ENCODE measurements at places on chromosomes 4 and X.

GRCh38 chrX:4547213-4547836 lies 833.9 kb upstream of the PRKX start:
- DNase-seq: no peak

GRCh38 chr4:106775636-106776035 lies 260.5 kb downstream of the DKK2 start:
- DNase-seq: no peak

- no peak for DNase-seq
Measured at GRCh38 chr4:181046809-181047208, 1196.4 kb upstream of the TENM3 start.

DNA sequence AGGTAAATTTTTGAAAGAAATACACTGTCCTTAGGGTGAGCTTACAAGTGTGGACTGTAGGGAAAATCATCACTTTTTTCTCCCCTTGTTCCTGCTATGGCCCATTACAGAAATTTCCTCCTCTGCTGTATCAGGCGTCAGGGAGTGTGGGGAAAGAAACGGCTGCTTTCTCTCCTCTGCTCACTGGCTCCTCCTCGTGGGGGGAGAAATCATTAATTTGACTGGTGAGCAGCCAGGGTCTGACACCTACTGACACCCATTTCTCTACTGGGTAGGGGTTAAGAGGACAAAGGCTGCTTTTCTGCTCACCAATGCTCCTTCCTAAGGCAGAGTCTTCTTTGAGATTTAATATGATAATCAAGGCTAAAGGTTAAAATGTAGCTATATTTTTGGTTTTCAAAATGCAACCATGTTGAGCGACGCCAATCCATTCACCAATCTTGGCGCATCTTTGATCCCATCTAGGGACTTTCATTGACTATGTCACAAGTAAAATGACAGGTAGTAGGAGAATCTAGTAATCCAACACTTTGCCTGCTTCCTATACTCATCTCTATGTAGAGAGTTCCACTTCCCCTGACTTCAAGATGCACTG lies 25.1 kb downstream of the SETD7 start:
- no peak for DNase-seq

DNA sequence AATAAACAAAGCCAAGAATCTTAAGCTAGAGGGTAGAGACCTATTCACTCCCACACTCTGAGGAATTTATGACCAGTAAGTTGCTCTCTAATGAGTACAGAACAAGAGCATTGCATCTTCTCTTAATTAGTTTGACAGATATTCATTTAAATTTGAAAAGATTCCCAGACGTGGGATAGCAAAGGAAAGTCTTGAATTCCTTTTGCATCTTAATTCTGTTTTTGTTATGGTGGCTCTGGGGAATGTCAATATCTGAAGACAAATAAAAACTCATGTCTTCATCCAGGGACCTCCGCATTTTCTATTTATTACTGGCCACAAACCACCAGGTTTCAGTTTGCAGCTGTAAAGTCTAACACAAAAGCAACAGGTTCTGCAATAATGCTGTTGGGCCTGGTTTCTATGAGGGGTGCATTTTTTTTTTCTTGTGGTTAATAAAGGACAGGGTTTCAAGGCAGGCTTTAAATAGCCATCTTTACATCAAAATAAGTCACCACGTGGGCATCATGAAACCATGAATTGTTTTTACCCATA lies 172.3 kb downstream of the SHROOM3 start:
- DNase-seq: no peak

GRCh38 chr4:22686141-22686540 lies 6.6 kb upstream of the GBA3 start:
- DNase-seq: no peak

- no peak for DNase-seq
Measured at GRCh38 chr4:158807691-158808090, 38.9 kb downstream of the FNIP2 start.

GRCh38 chr4:38866973-38867477 lies 581 bp upstream of the FAM114A1 start:
- DNase-seq: no peak

DNA sequence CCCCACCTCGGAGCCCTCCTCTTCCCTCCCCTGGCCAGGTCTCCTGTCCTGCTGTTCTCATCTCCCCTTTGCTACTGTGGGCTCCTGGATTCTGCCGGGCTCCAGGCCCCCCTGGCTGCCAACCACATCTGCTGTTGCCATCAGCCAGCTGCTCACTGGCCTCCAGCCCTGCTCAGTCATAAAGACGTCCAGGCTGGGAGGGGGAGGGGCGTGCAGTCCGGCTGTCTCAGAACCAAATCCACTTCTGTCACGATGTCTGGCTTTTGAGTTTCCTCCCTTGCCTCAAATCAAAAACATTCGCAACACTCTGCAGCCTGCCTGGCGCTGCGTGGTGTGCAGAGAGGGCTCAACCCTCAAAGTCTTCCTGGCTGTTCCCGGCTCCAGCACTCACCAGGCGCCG lies 7.1 kb downstream of the RASL11B start:
- no peak for DNase-seq

DNA sequence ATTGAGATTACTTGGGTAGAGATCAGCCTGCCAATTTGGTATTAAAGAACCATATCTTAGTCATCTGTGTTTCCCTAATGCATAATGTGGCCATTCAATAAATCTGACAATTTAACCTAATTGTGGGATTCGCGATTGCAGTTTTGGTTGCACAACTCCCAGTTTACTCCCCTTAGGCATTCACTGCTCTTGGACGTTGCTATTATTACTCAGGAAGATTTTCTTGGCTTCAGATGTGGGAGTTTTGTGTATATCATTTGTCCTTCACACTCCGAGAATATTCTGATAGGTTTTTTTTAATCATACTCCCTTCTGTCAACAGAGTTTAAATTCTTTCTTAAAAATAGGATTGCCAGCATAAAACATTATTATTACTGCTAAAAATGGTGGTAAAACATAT lies 22.0 kb upstream of the TRPC3 start:
- no peak for DNase-seq

DNA sequence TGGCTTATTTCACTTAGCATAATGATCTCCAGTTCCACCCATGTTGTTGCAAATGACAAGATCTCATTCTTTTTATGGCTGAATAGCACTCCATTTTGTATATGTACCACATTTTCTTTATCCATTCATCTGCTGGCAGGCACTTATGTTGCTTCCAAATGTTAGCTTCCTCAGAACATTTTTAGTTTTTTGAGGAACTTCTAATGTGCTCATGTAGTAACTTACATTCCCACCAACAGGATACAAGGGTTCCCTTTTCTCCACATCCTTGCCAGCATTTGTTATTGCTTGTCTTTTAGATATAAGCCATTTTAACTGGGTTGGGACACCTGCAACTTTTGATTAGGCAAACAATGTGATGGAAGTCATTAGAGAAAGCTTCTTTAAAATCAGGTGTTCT lies 454.2 kb downstream of the NLGN4X start:
- no peak for DNase-seq

GRCh38 chrX:149467461-149467860 lies 37.6 kb downstream of the IDS start:
- DNase-seq: no peak

GRCh38 chrX:53305219-53305995 lies 24.0 kb upstream of the IQSEC2 start:
- DNase-seq: no peak

DNA sequence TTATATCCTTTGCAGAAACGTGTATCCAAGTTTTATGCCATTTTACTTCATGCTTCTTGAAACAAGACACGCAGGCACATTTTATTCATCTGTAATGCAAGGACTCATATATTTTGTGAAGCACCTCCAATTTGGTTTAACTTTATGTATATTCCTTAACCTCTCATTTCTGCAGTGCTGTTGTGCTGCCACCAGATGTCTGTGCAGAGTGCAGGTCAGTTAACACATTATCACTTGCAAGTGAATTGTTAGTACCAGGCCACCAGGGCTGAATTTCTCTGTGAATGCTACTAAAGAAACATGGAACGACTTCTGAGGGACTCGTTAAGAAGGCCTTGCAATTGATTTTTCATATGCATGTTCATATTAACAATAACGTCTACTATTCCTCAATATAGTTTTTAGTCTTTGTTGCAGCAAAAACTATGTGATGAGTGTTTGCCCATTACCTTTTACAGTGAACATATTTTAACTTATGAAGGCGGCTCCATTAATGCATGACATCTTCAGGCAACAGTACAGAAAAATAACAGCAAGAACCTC lies 770.3 kb downstream of the NLGN4X start:
- DNase-seq: no peak

GRCh38 chrX:41491267-41492004 lies 44.3 kb downstream of the NYX start:
- DNase-seq: no peak

DNA sequence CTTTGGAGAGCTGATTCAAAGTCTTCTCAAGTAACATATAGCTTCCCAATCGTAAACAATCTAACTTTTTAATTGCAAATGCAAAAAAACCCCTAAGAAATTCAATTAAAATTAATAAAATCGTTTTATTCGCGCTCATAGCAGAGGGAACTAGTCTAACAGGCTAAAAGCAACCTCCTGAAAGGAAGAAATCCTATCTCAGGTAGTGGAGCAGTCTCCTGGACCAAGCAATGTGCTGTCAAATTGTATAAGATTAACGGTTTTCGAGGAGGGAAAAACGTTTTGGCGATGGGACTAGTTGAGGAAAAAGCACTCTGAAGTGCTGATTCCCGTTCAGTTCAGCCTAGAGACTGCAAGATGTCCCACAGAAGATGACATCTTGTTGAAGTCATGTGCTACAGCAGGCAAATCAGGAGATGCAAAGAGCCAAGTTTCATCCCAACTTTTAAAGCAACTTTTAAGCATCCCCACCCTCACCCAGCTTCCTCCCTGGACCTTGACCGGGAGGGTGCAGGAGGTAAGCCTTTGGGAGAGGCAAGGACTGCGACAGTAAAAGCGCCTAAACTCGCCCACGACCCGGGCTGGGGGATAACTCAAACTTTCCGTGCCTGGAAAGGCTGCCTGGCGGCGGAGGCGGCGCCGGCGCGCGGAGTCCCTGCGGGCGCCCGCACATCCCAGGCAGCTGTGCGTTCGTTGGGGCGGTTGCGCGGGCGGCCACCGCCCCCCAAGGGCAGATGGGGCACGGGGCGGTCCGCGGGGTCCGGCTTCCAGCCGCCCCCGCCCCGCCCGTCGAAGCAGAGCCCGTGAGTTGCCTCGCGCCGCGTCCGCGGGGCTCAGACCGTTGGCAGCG lies 784 bp downstream of the MAP7D3 start:
- no peak for DNase-seq

DNA sequence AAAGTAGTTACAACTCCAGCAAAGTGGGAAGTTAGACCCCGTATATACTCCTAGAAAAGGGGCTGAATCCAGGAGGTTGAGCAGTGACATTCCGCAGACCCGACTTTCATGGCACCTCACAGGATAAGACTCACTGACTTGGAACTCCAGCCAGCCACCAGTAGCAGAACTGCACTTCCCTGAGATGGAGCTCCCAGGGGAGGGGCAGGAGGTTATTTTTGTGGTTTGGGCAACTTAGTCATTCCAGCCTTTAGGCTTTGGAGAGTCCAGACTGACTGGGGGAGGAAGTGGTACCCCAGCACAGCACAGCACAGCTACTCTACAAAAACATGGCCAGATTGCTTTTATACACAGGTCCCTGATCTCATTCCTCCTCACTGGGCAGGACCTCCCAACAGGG lies 319.1 kb downstream of the PCDH19 start:
- DNase-seq: no peak

DNA sequence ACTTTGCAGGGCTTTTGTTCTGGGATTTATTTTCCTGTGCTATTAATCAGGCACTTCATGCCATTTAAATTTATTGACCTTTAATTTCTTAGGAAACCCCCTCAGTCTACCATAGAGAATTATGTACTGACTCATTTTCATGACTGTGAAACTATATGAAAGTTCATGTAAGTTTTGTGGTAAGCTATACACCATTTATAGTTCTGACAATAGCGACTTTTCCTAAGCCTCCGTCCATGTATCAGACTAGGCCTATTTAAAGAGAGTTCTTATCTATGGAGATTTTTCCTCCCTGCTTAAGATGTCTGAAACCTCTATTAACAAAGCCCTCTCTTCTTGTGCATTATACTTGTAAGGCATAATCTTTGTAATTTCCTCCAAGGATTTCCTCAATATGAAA lies 111.6 kb downstream of the AFF2 start:
- DNase-seq: no peak

DNA sequence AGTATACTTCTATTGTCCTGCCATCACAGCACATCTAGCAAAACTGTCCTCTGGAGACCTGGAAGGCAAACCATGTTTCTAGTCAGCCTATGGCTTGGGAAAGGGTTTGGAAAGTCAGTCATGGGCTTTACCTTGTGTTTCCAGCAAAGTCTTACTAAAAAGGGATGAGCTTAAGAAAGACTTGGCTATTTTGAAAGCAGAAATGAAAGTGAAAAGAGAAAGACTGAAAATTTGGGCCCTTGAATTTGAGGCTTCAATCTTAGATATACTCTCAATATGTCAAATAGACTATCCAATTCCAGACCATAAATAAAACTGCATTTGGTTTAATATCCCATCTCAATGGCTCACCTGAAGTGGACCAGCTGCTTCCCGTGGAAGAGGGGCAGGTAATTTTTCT lies 127.9 kb downstream of the ZNF330 start:
- no peak for DNase-seq

DNA sequence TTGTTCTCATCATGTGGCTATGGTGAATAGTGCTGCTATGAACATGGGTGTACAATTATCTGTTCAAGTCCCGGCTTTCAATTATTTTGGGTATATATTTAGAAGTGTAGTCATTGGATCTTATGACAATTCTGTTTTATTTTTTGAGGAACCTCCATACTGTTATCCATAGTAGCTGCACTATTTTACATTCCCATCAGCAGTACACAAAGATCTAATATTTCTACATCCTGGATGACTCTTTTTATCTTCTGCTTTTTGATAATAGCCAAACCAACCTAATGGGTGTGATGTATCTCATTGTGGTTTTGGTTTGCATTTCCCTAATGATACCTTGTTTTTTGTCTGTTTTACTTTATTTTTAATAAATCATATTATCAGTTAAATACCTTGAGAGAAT lies 12.9 kb upstream of the IL13RA1 start:
- no peak for DNase-seq

- no peak for DNase-seq
Measured at GRCh38 chr4:82429728-82430192, 502 bp downstream of the HNRNPDL start.

DNA sequence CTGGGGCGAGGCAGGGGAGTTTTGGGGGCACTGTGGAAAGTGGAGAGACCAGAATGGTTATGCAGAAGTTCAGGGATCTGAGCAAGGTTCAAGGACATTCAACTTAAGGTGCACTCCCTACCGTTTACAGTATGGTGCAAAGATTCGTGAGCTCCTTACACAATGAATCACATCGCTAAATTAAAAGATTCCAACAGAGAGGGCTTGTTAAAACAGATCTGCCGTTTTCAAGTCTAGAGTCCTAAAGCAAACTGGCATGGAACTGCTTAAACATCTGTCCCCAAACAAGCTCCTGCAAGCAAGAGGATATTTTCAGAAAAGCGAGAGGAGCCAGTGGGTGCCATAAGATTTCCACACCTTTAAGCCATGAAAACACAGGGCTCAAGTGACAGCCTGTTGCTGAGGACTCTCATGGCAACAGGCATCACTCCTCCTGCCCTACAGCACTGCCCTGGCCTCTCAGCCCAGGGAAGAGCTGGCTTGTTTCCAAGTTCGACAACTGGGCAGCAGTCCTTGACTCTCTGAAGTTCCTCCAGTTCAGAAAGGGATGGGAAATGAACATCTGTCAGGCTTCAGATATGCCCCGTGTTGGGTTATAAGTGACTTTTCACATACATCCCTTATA lies 10.0 kb downstream of the FAM184B start:
- DNase-seq: no peak

All from stimulated activated CD8-positive, alpha-beta memory T cell treated with anti-CD3 and anti-CD28 coated beads, Interleukin-7, amount 100 ng/mL, for 48 hours (primary cell).